Urothelium cell line (cell line): ENCODE measurements at places on chromosomes 7 and 10.

DNA sequence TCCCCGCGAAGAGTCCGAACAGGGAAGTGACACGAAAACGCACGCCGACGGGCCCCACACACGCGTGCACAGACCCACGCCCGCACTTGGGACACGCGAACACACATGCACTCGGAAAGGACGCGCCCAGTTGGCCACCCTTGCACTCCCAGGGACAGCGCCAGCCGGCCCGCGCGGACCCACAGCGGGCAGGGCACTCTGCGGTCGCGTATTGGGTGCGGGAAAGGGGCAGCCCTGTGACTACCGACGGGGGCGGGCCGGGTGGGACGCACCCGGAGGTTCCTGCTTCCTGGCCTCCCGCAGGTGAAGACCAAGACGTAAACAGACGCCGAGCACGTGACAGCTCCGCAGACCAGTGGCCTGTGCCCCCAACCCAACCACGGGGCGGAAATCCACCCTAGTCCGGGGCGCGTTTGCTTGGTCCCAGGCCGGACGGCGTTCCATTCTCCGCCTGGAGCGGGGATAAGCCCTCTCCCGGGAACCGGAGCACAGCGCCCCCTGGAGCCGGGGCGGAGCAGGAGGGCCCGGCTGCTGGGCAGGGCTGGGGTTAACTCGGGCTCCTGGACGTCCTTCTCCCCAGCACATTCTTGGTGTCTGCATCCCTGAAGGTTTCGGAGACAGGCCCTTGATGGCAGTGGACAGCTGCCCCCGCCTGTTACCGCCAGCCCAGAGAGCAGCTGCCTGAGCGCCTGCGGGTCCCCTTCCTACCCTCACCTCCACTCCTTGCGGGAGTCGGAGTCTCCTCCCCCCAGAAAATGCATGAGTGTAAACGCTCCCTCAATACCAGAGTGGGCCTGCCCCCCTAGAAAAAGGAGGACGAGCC is 2.0 kb upstream of the LZTS2 start:
- DNase-seq = peak; percentile 89

GRCh38 chr10:19683356-19683755 is 132.9 kb upstream of the PLXDC2 start:
- DNase-seq = no peak

DNA sequence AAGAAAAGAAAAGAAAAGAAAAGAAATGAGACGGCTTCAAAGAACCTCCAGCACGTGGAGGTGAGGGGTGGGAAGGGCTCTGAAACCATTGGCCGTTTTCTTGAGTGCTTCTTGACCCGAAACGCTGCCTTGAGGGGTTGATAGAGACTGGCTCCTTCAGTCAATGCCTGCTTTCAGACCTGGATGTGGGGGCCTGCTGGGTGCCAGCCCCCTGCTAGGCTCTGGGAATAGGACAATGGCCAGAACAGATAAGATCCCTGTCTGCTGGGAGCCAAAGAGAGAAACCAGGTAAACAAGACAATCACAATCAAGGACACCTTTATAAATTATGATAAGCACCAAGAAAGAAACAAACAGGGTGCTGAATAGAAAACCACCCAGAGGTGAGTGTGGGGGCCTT is 27.7 kb downstream of the ZMIZ1 start:
- no peak for DNase-seq

GRCh38 chr7:114823290-114823689 is 98.6 kb upstream of the MDFIC start:
- no peak for DNase-seq

DNA sequence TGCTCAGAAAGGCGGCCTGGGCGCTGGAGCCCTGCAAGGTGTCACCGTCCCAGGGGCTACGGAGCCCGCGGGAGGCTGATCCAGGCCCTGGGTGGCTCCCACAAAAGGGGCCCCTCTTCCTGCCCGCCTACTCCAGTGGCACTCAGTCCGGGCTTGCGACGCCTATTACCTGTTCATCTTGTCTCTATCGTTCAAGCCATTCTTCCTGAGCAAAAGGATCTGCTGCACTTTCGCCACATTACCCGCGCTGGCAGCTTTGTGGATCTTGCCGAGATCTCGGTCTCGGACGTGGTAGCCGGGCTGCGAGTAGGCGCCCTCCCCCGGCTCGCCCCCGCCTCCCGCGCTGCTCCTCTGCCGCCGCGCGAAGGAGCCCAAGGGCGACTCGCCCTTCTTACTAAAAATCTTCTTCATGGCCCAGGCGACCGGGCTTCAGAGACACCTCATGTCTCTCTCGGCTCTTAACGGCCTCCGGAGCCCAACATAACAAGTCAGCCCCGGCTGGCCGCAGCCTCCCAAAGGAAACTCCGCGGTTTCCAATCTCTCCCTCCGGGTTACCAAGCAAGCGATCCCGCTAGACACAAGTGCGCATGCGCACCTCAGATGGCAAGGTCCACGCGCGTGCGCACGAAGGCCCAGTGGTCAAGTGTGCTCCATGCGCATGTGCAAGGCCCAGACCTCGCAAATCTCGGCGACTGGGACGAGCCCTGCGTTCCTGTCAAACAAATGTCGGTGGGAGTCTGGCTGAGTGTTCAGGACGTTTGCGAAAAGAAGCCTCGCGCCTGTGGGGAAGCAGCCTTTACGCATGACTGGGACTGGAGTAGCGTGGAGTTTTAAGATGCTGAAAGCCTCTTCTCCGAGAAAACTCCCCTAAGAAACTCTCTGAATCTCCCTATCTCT is at the start of gene ANKRD26:
ANKRD26 (minus strand) TSS at position 579 of the 897 bp plus-strand sequence; CDS start at position 411, 168 bp downstream.
- peak; percentile 98 for DNase-seq

- no peak for DNase-seq
Measured at GRCh38 chr10:72315611-72316385, 38.9 kb downstream of the DNAJB12 start.

DNA sequence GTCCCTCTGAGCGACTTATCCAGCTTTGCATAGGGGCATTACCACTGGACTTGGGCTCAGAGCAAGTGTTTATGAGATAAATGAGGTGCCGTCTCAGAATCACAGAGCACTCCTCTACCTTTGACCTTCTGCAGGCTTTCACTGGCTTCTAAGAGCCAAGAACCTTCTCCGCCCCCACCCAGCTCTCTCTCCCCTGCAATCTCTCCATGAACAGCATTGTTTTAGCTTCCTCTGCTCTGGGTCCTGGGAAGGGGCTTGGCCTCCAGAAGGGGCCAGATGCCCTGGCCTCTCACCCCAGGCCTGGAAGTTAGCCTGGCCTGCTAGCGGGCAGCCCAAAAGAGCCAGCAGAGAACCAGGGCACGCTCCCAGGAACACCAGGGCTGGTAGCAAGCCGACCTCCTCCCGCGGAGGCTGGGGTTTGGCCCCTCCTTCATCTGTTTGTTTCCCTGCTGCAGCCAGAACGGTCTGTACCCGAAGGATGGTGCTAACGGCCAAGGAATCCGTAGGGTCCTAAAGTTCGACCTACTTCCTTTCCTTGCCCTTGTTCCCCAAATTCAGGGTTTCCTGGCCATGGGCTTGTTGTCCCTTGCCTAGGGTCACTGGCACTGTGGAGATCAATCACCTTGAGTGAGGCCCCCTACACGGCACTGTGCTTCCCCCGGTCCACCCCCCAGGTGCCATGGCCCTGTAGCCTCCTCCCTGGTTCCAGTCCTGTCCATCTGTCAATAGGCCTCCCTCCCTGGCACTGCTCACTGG is 18.7 kb upstream of the DDIT4 start:
- peak; percentile 89 for DNase-seq

DNA sequence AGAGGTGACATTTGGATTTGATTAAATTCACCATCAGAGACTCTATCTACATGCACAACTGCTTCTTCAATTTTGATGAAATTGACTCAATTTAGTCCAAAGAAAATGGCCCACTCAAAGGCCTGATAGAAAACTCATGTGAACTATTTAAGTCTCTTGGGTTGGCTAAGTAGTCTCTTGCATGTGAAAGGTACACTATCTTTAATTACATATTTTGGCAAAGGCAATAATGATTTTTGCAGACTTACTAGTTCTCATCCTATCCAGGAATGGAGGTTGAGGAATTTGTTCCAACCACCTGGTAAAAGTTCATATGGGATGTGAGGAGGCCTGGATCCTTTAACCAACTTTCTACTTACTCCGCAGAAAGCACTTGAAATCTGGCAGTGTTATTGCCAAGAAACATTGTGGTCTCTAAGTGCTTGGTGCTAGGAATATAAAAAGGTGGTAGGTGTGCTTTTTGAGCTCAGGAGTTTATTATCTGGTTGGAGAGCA is 618.6 kb upstream of the MKI67 start:
- no peak for DNase-seq

DNA sequence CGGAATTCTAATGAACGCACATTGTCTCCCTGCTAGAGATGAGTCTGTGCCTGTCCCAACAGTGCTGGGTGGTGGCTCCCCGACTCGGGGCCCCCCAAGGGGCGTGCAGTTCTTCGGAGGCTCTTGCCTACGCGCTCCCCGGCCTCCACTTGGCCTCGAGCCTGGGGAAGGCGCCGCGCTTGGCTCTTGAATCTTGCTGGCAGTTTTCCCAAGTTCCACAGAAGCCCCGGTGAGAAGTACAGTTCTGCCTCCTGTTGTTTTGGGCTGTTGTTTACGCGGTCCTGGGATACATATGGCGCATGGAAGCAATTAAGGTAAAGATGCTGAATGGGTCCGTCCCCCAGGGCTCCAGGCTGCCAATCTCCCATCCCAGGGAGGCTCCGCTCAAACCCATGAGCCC is 32.6 kb upstream of the UNCX start:
- DNase-seq = no peak

- no peak for DNase-seq
Measured at GRCh38 chr7:157318015-157318706, 18.6 kb upstream of the DNAJB6 start.

- no peak for DNase-seq
Measured at GRCh38 chr7:27693794-27694193, 31.1 kb upstream of the HIBADH start.

- DNase-seq = peak; percentile 54
Measured at GRCh38 chr7:142384493-142384922, 126.7 kb upstream of the PRSS58 start.

DNA sequence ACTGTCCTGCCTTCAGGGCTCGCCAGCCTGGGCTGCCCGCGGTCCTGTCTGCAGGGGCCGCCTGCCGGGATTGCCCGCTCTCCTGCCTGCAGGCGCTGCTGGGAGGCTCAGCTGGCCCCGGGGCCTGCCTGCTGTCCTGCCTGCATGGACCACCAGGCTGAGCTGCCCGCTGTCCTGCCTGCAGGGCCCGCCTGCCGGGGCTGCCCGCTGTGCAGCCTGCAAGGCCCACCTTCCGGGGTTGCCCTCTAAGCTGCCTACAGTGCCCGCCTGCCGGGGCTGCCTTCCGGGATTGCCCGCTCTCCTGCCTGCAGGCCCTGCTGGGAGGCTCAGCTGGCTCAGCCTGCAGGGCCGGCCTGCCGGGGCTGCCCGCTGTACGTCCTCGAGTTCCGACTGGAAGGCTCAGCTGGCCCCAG is 164.4 kb downstream of the GLRX3 start:
- DNase-seq = peak; percentile 39

GRCh38 chr7:21771906-21772610 is 173.6 kb downstream of the CDCA7L start:
- DNase-seq = no peak

DNA sequence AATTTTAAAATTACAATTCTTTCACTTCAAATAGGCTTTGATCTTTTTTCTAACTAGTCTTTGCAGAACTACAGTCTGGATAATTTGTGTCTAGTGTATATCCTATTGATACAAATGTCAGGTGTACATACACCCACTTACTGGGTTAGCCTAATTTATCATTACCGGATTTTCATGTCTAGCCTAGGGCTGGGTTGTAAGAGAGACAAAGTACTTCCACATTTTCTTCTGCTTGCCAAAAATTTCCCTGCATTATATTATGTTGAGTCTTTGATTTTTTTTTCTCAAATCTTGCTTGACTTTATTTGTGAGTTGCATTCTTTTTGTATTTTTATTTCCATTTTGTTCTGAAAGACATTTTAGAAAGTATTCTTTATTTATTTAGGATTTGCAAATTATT is 284.8 kb upstream of the FZD8 start:
- no peak for DNase-seq

DNA sequence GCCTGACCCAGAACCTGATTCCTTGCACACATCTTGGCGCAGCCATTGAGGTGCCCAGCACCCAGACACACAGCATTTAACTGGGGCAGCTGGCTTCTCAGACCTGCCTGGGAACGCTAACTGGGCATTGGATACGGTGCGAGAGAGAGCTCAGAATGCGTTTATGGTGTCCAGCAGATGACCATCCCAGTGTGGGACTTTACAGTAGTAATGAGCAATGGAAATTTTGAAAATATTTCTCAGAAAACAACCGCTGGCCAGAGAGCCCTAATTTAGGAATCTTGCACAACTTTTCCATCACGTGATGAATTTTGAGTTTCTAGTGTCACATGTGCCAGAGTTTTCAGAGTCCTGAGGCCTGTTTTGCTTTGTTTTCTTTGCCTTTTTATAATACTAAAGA is 78.2 kb upstream of the SEC61G start:
- no peak for DNase-seq

GRCh38 chr7:142438235-142438922 is 180.5 kb upstream of the PRSS58 start:
- DNase-seq = no peak

- no peak for DNase-seq
Measured at GRCh38 chr10:28036587-28036986, 37.7 kb upstream of the ODAD2 start.

- no peak for DNase-seq
Measured at GRCh38 chr10:38038107-38038931, 27.8 kb downstream of the ZNF33A start.

- DNase-seq = no peak
Measured at GRCh38 chr10:124249812-124250432, 156.5 kb upstream of the CHST15 start.

DNA sequence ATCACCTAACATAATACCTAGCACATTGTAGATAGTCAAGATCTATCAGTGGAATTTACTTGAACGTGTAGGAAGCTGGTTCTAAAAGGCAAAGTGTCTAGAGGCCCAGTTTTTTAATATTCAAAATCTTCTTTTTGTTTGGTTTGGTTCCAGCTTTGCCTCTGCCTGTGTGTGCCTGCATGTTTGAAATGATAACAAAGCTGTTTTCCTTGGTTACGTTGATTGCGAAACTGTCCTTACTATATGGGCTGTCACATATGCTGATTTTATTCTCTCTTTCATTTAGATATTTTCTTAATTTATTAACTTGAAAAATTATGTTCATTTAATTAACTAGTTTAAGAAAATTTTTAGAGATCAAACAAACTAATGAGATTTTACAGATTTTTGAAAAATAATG is 237.3 kb downstream of the SEMA3A start:
- no peak for DNase-seq

GRCh38 chr7:138125598-138126111 is 49.4 kb downstream of the AKR1D1 start:
- no peak for DNase-seq

- DNase-seq = no peak
Measured at GRCh38 chr7:78873117-78873516, 580.4 kb downstream of the MAGI2 start.
